ENCODE measurements at places on chromosomes 7 and 10.

DNA sequence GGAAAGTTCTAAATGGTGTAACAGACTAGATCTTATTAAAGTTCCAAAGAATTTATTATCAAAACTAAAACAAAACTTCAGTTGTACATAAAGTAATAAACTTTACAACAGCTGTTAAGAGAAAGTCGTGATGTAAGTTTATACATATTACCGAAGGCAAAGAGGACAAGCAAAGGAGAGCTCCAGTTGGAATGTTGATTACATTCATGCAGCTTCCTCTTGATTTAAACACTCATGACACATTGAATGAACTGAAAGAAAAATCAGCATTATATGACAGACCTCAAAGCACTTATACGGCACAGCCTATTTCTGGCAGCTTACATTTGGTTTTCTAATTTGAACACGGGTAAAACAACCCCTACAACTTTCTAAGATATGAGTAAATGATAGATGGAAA lies 13.6 kb downstream of the SRI start:
- no peak for DNase-seq

GRCh38 chr10:127935071-127935561 lies 28.2 kb downstream of the PTPRE start:
- DNase-seq, result no peak

GRCh38 chr7:42014625-42015618 lies 222.1 kb downstream of the GLI3 start:
- no peak for DNase-seq

DNA sequence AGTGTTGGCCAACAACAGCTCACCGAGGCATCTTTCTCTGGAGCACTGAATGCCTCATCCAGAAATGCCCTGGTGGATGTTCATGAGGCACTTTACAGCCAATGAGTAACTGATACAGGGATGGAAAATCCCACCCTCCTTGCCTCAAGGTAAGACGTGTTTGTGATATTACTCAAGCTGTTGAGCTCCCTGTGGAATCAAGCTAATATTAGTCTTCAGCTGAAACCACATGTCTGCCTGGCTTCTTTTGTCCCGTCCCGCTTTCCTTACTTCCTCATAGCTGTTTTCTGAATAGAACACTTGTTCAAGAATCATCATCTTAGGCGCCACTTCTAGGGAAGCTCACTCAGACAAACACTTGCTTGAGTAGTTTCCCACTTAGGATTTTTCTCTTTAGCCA lies 422.4 kb downstream of the INHBA start:
- DNase-seq, result no peak

DNA sequence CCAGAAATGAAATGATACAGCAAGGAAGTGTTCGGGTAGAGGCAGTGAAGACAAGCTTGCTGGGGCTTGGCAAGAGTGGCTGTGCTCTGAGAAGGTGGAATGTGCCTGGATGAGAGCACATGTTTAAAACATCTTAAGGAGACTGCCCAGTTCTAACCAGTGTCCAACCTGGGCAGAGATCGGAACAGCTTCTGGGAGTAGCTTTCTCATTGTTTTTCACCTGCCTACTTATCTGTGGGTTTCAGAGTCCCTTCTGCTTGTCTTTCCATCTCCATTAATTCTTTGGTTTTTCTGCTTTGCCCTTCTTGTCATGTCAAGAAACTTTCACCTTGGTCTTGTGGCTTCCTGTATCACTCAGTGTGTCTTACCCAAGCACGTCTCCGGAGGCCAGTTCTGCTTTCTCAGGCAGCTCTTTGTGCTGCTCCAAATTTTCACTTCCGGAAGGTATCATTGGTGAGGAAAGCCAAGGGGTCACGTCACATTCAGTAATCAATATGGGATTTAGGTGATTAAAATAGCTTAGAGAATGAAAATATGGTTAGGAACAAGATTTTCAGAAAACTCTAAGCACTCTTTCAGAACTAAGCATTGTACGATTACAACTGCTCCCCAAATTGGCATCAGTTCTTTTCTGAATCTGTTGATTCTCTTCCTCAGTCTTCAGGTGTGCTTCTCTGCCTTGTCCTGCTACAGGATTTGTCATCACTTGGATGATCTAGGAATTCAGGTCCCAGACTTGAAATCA lies 5.5 kb upstream of the LAMB4 start:
- no peak for DNase-seq

- no peak for DNase-seq
Observed at GRCh38 chr7:110938165-110938564, 152.8 kb upstream of the LRRN3 start.

DNA sequence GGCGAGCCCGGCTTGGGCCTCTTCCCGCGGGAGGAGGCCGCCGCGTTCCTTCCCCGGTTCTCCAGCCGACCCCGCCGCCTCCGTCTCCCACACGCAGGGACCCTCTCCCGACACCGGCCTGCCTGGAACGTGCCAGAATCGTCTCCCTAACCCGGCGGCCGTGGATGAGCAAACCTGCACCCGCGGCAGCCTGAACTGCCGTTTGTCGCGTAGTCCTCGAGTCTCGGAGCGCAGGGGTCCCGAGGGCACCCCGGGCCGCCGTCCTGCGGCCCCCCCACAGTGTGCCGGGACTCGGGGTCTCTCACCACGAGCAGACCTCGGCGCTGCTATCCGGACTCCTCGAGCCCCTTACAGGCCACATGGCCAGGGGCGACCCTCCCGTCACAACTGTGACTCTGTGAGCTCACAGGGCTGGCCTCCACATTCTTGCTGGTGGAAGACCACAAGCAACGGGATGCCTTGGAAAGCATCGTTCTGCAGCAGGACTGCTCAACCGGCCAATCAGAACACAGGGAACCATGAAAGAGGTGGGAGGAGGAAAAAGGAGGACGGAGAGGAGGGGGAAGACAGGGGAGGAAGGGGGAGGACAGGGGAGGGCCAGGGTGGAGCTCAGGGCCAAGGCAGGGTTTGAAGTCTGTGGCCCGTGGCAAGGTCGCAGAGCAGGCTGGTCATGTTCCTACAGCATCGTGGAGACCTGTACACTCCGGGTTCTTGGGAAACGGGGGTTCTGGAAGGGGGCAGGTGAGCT lies 276.9 kb downstream of the DNAJB6 start:
- no peak for DNase-seq

DNA sequence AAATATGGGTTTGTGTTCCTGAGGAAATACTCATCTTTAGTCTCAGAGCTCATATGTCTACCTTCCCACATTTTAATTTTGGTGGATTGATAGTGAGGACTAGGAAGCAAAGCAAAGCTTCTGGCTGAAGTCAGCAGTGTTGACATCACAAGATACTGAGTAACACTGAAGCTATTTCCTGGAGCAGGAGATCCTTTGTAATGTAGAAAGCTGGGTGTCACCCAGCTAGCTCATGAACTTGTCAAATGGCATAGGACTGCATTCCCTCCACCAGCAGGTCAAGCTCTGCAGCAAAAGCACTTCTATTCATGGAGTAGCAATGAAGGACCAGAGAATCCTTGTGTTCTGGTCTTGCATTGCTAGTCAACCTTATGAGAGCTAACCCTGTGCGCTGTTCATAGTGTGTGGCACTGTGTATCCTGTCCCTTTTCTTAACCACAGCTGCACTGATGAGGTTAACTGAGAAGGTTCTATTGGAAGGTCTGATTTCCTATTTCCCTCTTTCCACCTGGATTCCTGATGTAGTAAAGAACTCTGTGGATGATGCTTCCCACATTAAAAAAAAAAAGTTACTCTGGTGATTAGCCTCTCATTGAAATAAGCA lies 94.8 kb upstream of the ZNF804B start:
- no peak for DNase-seq

DNA sequence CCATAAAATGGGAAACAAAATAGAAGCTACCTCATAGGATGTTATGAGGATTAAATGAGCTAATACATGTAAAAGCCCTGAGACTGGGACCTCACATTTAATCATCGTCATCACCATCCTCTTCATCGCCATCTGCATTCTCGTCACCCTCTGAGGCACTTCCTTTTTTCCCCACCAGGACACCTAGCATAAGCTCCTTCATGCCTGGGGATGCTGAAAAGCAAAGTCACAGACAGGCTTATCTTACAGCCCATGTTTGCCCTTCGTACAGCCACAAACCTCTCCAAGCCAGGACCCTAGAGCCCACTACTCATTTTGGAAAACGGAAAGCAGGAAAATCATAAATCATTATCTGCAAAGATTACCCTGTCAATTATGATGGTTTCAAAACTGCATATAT lies 249.6 kb downstream of the GPAM start:
- DNase-seq, result no peak

DNA sequence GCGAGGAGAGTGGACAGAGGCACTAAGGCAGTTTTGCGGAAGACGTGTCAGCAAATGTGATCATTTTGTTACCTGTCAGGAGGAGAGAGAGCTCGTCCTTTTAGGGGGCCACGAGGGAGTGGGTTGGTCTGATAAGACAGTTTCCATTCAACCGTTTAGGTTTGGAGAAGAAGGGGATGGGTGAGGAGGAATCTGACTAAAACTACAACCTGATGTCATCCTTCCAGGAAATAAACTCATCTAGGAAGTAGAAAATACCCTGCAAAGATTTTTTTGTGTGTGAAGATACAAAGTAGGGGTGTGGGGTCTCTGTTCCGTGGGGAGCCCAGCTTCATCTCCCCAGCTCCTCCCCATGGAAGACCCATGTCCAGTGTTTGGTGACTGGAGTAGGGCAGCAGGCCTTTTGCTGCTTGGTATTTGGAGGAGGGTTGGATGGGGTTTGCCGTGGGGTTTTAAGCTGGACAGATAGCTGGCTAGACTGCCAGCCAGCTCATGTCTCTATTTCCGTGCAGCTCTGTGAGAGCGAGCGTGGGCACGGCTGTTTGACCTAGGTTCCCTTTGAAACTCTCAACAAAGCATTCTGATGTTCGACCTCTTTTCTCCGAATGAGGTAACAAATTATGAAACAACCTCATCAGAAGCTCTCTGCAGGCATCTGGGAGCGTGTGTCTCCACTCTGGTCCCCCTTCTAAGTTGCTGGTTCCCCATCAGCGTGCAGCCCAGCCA lies 136.0 kb upstream of the TCF7L2 start:
- DNase-seq, result no peak

- DNase-seq, result no peak
Observed at GRCh38 chr7:84512055-84512454, 317.5 kb upstream of the SEMA3A start.

- no peak for DNase-seq
Observed at GRCh38 chr7:69078997-69079769, 519.1 kb upstream of the AUTS2 start.

- no peak for DNase-seq
Observed at GRCh38 chr7:75734586-75735458, 3.9 kb downstream of the HIP1 start.

DNA sequence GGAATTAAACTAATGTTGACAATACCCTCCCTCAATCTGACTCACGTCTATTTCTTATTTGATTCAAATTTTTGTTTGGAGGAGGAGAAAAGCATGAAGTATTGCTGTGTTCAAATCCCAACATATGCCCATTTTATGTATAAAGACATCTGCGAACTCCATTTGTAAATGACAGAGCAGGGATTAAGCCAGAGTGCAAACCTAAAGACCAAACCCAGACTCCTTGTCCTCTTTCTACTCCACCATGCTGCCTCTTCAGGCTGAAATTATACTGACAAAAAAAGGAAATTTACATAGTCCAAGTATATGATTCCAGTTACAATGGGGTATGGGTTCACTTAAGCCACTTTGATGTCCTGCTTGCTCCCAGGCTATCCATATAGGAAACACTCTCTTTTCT lies 383.1 kb downstream of the ADRA2A start:
- no peak for DNase-seq

DNA sequence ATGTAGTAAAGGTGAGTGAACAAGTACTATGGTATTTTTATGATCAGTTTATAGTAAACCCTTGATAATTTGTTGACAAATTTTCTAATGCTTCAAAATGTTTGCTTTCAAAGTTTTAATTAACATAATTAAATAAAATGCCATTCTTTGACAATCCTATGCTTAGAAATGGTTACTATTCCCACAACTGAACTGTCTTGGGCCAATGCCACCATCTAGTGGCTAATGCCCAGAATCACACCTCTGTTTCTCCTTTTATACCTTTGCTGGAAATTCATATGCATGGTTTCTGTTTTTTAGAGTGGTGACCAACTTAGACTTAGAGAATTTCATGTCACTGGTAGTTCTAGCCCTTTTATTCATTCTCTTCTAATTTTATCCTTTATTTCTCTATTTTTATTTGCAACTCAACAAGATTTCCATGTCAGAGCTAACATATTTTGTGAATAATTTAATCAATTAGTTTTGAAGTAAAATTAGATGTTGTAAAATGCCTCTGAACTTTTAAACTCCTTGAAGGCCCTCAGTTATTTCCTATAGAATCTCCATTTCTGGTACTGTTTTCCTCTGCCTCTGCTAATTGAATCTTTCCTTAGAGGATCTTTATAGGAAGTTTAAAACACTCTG lies 31.1 kb downstream of the PCGF5 start:
- DNase-seq, result no peak

DNA sequence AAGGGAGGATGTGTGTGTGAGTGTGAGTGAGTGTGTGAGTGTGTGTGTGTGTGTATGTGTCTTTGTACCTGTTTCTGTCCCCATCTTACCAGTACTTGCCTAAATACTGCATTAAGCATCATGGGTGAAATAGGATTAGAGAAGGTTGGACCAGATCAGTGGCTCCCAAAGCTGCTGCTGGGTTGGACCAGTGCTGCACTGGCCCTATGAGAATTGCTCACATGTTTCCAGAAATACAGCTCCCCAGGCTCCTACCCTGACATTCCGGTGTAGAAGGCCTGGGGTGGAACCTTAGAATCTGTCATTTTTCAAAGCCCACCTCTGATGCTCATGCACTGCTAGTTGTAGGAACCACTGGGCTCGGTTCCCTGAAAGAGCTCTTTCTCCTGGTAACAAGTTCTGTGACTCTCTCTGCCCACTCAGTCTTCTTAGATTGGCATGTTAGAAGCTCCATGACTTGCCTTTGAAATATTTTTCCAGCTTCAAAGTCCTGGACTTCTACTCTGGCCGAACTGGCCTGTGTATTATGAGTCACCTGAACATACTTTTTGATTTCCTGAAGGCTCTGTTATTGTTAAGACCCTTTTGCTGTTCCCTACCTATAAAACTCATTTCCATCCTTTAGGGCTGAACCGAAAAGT lies 224.7 kb downstream of the CUX1 start:
- no peak for DNase-seq

GRCh38 chr10:19815731-19816410 lies 361 bp upstream of the PLXDC2 start:
- no peak for DNase-seq

DNA sequence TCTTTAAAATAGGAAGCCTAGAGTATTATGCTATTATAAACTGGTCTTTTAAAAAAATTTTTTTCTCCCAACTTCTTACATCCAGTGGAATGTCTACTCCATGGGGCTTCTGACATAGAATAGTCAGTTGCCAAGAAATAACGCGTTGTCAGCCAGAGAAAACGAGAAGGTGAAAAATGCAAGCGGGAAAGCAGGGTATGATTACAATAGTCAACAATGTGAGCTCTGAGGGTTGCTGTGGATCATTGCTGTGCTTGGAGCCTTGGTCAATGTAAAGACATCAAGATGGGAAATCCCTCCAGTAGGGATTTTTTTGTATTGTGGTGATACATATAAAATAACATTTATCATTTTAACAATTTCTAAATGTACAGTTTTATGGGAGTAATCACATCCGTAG lies 27.6 kb upstream of the PLPP4 start:
- no peak for DNase-seq

Measured in D721Med (cell line).